NCI-H2171 treated with DMSO at 0.1 percent for 48 hours (cell line): ENCODE measurements at places on chromosomes 2 and 18.
A peak's percentile ranks its signal among the peaks of the same experiment; 100 is the strongest.

GRCh38 chr18:9135081-9135911, 1.3 kb upstream of the ANKRD12 start:
- peak; percentile 72 for DNase-seq

DNA sequence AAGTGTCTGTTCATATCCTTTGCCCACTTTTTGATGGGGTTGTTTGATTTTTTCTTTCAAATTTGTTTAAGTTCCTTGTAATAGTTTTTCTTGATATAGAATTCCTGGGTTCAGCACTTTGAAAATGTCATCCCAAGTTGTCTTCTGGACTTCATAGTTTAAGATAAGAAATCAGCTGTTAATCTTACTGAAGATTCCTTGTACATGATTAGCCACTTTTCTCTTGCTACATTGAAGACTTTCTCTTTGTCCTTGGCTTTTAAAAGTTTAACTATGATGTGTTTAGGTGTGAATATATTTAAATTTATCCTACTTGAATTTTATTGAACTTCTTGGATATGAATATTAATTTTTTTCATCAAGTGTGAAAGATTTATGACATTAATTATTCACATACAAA, 387.2 kb upstream of the CWC22 start:
- DNase-seq: no peak

- DNase-seq: no peak
Measured at GRCh38 chr2:119064567-119064966, 94.0 kb downstream of the C1QL2 start.

DNA sequence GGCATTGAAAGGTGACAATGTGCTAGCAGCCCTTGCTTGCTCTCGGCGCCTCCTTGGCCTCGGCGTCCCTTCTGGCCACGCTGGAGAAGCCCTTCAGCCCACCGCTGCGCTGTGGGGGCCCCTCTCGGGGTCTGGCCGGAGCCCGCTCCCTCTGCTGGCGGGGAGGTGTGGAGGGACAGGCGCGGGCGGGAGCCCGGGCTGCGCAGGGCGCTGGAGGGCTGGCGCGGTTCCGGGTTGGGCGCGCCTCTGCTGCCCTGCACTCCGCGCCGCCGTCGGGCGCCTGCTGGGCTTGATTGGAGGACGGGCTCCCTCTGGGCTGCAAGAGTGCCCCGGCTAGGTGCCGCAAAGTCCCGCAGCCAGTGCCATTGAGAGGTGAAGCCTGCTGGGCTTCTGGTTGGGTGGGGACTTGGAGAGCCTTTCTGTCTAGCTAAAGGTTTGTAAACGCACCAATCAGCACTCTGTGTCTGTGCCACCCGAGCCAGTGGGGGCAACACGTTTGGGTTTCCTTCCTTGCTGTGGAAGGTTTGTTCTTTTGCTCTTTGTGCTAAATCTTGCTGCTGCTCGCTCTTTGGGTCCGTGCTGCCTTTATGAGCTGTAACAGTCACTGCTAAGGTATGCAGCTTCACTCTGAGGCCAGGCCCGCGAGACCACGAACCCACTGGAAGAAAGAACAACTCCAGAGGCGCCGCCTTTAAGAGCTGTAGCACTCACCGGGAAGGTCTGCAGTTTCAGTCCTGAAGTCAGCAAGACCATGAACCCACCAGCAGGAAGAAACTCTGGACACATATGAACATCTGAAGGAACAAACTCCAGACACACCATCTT, 14.8 kb upstream of the IMP4 start:
- DNase-seq: no peak

GRCh38 chr2:158969715-158970240, 1.3 kb downstream of the TANC1 start:
- peak; percentile 43 for DNase-seq

- DNase-seq: no peak
Measured at GRCh38 chr2:43038696-43039094, 187.7 kb downstream of the ZFP36L2 start.

DNA sequence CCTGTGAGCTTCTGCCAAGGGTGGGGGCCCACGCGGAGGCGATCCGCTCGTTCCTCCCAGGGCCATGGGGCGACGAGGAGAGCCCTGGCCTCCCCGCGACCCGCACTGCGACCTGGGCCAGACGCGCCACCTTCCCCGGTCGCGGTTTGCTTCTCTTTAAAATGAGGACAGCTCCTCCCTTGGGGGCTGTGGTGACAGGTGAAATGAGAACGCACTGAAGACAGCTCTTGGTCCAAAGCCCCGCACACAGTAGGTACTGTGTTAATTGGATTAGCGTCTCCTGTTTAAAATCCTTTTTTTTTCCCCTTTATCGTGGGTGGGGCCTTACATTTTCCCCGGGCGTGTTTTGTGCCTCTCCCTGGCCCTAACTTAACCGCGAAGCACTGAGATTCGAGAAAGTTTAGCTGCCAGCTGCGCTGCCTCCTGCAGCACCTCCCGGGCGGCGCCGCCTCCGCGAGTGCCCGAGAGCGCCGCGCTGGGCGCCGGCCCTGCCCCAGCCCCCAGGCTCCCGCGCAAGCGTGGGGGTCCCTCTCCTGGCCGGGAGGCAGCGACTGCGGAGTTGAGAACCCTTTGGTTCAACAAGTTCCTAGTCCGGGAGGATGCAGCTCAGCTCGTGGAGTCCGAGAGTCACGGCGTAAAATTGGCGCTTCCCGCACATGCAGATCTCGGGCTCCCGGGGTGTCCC, 1.1 kb downstream of the HPCAL1 start:
- DNase-seq: peak; percentile 55

DNA sequence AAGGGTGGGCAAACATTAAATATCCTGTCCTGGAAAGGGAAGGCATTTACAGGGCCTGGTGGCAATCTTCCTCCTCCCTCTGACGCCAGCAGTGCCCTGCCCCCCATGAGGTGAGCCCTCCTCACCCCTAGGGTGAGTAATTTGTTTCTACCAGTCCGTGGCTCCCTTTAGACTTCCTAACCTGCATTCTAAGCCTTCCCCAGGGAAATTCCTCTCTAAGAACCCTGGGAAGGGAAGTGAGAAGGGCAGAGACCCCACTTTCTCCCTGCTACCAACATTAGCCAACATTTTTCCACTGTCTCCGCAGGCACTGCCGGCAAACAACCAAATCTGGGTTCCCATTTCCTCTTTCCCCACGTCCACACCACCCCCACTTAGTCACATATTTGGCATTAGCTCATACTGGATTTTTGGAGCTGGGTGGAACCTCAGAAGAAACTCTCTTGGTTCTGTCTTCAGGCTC, 69.3 kb downstream of the NRP2 start:
- no peak for DNase-seq
